ENCODE measurements at places on chromosomes 7 and 10.

DNA sequence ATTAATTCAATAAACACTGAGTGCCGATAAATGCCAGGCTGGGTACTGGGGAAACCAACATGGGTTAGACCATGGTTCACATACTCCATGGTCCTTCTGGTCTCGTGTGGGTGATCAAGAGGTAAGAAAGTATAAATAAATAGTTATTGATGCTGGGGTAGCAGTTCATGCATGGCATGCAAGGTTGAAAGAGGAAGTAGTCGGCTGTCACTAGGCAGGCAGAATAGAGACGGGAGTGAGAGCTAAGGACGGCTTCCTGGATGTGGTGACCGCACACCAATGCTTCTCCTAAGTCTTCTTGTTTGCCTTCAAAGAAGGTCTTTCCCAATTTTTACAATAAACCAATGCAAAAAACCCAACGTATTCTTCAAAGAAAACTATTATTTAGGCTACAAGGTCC is 208.6 kb downstream of the ADAM12 start:
- DNase-seq = peak; percentile 61

DNA sequence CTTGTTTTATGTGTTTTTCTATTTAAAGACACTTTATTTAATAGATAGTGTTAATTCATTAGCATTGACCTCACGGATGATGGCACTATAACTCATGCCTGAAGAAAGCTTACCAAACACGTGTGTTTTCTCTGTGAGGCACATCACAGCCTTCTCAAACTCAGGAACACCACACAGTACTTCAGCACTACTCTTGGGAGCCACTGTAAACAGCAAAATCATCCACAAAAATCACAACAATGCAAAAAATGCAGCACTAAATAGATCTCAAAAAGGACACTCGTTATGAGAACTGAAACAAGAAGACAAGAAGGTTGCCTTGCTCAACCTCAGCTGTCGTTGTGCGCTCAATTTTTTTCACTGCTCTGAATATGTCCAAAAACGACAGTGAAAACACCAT is 12.0 kb upstream of the PARP12 start:
- DNase-seq = no peak

DNA sequence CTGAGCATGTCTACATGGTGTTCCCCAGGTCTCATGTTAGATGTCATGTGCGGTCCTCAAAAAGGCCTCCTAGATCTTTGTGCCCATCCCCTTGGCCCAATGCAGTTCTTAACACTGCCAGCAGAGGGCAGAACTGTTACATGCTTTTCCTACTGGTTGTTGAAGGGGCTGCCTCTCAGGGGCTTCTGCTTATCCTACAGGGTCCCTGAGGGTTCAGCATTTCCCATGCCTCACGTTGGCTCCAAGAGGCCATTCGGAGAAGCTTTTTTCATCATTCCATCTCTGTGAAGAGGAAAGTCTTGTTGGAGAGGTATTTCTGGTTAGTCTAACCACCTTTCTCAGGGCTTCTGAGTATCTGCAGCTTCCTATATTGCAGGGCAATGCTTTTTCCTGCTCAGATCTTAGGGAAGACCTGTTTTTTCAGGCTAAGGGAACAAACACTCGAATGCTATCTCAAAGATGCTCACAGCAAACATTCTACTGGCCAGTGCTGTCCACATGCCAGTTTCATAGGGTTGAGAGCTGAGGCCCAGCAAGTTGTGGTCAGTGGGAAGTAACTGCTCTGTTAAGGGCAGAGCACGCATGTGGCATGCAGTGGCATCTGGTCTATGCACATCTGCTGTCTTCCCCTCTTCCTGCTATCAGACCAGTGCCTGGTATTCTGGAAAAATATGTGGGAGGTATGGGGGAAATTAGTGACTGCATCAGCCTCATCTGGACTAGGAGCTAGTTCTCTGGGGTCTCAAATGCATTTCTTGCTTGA is 31.5 kb downstream of the MBL2 start:
- DNase-seq = peak; percentile 33

DNA sequence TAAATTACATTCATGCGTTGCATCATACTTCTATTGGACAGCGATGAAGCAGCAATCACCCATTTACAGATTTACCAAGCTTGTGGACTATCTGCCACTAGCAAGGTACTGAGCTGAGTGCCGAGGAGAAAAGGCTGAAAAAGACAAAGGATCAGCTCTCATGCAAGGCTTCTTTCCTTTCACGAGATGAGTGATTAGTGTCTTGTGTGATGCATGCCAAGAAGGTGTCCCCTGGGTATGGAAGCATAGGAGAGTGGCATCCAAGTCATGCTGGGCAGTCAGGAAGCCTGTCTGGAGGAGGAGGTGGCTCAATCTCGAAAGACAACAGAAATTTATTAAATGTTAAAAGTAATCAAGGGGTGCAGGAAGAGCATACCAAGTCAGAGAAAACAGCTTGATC is 40.9 kb downstream of the ACSM6 start:
- no peak for DNase-seq

DNA sequence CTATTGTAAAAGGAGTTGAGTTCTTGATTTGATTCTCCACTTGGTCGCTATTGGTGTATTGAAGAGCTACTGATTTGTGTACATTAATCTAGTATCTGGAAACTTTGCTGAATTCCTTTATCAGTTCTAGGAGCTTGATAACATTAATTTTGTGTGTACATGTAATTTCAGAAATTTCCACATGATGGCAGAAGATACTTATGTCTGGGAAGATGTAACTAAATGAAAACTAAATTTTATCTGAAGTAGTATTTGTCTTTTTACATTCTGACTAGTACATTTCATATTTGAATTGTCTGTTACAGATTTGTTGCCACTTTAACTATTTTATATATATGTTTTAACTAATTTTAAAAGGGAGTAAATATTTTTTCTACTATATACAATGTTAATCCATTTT is 27.6 kb downstream of the SDHAF3 start:
- peak; percentile 12 for DNase-seq

Measured in B cell (primary cell).